ENCODE measurements at places on chromosomes 2 and 18.

DNA sequence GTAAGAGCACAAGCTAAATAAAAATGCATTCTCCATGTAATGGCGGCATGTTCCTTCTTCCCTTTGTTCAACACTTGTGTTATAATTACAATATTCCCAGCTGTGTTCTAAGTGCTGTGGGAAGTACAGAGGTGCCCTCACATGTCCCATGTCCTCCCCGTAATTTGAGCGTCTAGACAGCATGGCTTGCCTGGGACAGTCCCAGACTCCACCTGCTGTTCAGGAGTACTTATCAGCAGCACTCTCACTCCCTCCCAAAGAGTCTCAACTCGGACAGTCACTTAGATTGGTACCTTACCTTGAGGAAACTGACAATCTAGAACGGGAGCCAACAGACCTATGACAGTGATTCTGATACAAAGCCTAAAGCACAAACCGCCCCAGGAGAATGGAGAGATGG lies 370.5 kb downstream of the EIPR1 start:
- no peak for DNase-seq

DNA sequence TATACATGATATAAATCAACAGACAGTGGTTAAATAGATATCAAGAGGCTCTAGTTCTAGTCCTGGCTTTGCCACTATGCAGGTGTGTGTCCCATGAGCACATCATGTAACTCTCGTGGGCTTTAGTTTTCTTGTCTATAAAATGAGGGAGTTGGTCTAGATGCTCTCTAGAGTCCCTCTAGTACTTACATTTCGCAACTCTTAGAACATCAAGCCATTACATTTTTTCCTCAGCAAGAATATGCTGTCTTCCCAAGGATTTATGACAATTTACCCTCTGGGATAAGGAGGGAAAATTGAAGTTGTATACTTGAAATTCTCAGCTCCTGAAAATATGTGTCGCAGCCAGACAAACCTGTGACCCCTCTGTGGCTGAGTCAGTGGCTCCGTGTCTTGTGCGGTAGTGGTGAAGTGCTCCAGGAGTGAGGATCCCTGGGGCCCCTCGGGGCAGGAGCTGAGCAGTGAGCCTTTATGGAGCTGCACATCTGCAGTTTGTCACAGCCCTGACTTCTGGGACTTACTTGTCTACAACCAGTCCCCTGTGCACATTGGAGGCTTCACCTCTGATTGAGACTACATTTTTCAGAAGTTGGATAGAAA lies 6.8 kb downstream of the PKP4 start:
- no peak for DNase-seq

DNA sequence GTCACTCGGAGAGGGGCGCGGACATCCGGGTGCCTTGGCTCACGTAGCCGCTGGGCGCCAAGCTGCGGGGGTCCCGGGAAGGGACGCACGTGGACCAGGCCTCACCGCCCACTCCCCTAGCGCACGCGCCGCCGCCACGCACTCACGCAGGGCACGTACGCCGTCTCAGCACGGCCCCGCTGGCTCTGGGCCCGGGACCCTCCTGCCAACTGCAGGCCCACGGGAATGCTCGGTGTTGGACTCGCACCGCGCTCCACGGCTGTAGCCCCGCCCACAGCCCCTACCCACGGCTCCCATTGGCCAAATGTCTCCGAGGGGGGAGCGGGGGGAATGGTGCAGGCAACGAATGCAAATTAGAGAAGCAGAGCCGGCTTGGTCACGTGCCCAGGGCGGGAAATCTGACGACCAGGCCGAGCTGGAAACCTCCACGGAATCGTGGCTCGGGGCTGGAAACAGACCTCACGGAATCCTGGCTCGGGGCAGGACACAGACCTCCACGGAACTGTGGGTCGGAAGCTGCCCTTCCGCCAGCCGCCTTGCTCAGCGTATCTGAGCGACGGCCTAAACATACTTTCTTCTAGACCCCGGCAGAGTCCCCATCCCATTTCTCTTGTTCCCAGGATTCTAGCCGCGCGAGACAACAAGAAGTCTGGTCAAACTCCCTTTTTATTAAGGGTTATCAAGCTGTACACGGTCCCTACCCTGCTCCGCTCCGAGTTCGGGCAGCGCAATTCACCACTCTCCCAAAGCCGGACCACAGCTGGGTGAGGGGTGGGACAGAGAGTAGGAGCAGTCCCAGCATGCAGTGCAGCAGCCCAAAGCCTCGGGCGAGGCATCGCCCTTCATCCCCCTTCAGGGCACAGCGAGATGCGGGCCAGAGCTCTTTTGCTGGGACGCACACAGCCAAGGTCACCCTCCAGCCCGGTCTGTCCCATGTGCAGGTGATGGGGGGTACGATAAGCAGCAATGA lies at the start of gene ABCB6:
ABCB6 (minus strand) TSS at position 227 of the 970 bp plus-strand sequence. CDS start 285 bp downstream, outside the sequence.
- DNase-seq = peak; percentile 85

GRCh38 chr2:173021939-173022371 lies 53.7 kb upstream of the MAP3K20 start:
- no peak for DNase-seq

GRCh38 chr18:79545736-79546171 lies 133.8 kb upstream of the CTDP1 start:
- DNase-seq = no peak

- no peak for DNase-seq
Measured at GRCh38 chr2:43255296-43255910, 29.0 kb upstream of the ZFP36L2 start.

- no peak for DNase-seq
Measured at GRCh38 chr18:30280861-30281470, 761.6 kb downstream of the DSC3 start.

DNA sequence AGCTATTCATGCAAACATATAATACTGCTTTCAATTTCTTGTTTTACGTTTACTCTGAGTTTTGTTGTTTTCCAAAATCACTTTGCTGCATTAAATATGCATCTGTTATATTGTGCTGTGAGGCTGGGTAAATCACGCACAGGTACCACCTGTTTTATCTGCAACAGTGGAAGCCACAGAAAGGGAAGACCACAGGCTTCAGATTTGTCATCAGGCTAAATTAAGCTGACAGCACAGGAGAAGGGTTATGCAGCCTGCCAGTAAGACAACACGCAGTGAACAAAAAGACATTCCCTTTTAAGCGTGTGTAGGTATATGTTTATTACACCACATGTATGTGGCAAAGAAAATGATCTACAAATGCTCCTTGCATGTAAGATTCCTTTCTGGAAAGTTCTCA lies 38.2 kb downstream of the ZNF516 start:
- no peak for DNase-seq

GRCh38 chr2:197673106-197673505 lies 2.3 kb downstream of the RFTN2 start:
- no peak for DNase-seq

GRCh38 chr2:383888-384287 lies 96.0 kb upstream of the ALKAL2 start:
- DNase-seq = no peak

DNA sequence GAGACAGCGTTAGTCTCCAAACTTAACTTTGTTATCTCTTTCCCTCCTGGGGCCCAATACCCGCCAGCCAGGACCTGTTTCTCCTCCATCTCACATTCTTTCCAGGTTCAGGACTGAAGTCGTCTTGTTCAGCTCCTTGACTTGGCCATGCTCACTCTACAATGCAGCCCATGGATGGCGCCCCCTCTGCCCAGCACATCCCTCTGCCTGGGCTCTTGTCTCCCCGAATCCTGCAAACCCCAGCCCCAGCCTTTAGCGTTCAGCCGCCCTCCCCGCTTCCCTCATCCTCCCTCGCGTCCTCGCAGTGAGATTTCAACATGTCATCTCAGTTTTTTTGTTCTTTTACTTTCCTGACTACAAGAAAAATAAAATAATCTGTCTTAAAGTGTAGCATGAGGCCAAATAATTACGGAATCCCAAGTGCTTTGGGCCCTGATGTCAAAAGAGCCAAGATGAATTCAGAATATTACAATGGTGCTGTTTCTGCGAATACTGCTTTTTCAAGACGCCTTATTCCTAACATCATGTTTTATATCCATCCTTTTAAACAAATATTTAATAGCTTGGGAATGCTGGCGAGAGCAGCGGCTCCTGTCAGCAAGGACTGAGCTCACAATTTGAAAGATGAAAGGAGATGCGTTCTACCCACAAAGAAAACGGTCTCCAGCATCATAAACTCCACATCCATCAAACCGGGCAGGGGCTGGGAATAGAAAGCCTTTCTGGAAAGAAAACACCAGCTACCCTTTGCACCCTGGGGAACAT lies 1.0 kb downstream of the FAM178B start:
- DNase-seq = no peak

- DNase-seq = no peak
Measured at GRCh38 chr2:55269645-55269990, 587 bp upstream of the MTIF2 start.

- no peak for DNase-seq
Measured at GRCh38 chr2:102929721-102930120, 167.9 kb downstream of the TMEM182 start.

GRCh38 chr18:69490813-69491212 lies 90.1 kb downstream of the DOK6 start:
- no peak for DNase-seq

GRCh38 chr2:166637051-166637450 lies 143.0 kb upstream of the SCN7A start:
- no peak for DNase-seq

DNA sequence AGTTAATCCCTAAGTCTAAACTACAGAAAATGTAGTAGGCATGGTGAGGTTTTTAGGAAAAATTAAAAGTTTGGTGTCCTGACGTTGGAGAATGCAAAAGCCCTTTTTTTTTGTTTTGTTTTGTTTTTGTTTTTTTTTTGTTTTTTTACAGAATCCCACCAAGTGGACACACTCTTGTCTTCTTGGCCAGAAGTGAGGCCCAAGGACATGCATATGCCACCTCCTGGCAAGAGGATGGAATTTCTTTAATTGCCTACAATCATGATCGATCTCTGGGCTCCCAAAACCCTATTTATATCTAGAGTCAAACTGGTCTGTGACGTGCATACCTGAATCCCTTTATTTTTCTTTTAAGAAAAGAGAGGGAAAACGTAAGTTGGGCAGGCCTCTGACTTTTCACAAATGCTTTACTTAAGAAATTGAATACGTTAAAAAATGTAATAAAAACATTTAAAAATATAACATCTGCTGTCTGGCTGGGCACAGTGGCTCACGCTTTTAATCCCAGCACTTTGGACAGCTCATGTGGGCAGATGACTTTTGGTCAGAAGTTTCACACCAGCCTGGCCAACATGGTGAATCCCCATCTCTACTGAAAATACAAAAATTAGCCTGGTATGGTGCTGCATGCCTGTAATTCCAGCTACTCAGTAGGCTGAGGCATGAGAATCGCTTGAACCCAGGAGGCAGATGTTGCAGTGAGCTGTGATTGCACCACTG lies 502.7 kb downstream of the CBLN2 start:
- DNase-seq = no peak

DNA sequence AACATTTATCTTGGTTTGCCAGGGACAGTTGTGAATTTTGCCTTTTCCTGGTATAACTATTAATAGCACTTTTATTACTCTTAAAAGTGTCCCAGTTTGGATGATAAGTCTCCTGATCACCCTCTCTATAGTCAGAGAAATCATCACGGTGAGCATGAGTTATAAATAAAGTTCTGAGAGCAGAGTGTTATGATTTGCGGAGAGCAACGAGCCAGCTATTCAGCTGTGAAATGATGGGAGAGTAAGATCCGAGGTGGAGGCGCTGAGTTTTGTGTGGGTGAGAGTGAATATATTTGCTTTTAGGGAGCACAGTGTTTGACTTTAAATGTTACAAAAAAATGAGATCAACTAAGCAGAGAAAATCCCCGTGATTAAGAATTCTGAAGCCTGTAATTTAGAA lies 179.6 kb downstream of the DSC3 start:
- no peak for DNase-seq

DNA sequence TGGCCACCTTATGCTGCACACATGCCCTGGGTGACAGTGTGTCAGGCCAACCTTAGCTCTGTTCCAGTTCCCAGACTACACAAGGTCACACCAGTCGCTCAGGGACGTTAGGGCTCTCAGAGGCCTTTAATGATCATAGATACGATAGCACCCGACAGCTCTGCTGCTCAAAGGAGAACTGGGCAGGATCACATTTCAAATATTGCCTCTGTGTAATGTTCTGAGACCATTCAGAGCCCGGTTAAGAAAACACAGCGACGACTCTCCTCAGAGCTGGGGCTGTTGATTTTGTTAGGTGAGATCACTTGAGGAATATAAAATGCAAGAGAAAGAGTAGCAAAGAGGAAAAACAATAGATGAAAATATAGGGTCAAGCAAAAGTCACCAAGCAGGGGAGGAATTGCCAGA lies 166.6 kb upstream of the TANK start:
- DNase-seq = no peak

DNA sequence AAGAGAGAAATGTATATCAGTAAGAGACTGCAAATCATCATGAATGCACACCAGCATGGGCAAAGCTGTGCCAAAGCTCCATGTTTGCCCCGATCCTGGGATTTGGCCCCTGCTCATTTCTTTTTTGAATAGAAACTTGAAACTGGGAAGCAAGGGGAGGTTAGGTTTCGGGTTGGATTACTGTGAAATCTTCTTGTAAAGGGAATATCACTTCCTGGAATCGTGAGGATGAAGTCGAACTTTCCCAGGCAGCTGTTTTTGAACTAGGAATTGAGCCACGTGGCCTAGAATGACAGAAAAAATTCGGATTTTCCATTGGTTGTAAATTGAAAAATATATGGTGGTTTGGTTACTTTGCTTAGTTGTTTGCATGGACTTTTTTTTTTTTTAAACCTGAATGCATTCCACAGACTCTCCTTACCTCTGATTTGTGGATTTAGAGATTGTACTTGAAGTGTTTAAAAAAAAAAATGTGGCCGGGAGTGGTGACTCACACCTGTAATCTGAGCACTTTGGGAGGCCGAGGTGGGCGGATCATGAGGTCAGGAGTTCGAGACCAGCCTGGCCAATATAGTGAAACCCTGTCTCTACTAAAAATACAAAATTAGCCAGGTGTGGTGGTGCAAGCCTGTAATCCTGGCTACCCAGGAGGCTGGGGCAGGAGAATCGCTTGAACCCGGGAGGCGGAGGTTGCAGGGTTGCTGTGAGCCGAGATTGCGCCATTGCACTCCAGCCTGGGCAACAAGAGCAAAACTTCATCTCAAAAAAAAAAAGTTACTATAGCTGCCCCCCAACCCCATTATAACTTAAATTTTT lies 32.1 kb downstream of the GRHL1 start:
- no peak for DNase-seq

DNA sequence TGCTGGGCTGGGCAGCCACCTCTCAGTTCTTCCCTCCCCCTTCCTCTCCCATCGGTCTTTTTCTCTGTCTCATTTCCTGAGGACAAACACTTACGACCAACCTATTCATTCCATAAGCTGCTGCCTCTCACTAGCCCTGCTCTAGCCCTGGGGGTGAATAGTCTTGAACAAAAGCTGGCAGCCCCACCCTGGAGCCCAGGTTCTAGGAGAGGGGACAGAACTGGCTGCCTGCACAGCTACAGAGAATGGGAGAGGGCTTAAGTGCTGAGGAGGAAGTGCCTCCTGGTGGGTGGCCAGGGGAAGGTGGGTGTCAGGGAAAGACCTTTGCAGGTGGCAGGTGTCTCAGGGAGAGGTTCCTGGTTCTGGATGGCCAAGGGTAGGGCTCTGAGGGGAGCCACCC lies 22.8 kb downstream of the ANO7 start:
- DNase-seq = no peak

Measured in CD8-positive, alpha-beta memory T cell (primary cell).